ENCODE measurements at places on chromosomes 12 and 14.
A peak's percentile ranks its signal among the peaks of the same experiment; 100 is the strongest.

GRCh38 chr14:98018628-98019027 lies 1221.4 kb downstream of the VRK1 start:
- H3K27me3 ChIP-seq: no peaks in the 10 kb centered on the region
- H3K4me3 ChIP-seq: no peak overlapping the region
- H3K4me1 ChIP-seq: no peaks in the 10 kb centered on the region
- no peaks in the 10 kb centered on the region for H3K36me3 ChIP-seq
- no peak for DNase-seq

GRCh38 chr12:116372815-116373214 lies 95.3 kb upstream of the MED13L start:
- DNase-seq: peak; percentile 64
- H3K27me3 ChIP-seq: no peaks in the 10 kb centered on the region
- no peak overlapping the region for H3K27ac ChIP-seq
- H3K4me1 ChIP-seq: peaks cover 29% of the 10 kb centered on the region
- H3K4me3 ChIP-seq: no peak overlapping the region
- H3K36me3 ChIP-seq: no peaks in the 10 kb centered on the region

- no peak overlapping the region for H3K4me3 ChIP-seq
- DNase-seq: no peak
- no peak overlapping the region for H3K27ac ChIP-seq
Observed at GRCh38 chr12:132400011-132400641, 70.7 kb upstream of the GALNT9 start.

- H3K4me3 ChIP-seq: no peak overlapping the region
- no peak overlapping the region for H3K27ac ChIP-seq
- DNase-seq: no peak
- no peaks in the 10 kb centered on the region for H3K36me3 ChIP-seq
- no peaks in the 10 kb centered on the region for H3K4me1 ChIP-seq
- H3K27me3 ChIP-seq: peaks cover 25% of the 10 kb centered on the region
Observed at GRCh38 chr12:106669216-106669615, 86.4 kb downstream of the RFX4 start.

DNA sequence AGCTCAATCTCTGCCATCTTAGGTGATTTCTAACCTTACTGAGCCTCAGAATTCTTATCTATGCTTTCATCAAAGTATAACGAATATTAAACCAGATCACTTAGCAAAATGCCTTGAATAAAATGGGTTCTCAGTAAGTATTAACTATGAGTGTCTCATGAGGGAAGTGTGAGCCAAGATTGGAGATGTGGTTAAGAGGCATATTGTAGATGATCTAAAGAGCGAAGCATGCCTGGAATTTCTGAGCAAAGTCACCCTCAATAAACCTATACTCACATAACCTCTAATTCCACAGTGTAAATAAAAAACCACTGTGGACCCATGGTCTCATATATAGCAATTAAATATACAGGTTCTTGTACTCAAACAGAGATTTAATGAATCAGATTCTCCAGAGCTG lies 193.1 kb upstream of the FSCB start:
- no peaks in the 10 kb centered on the region for H3K27me3 ChIP-seq
- H3K36me3 ChIP-seq: no peaks in the 10 kb centered on the region
- peak; percentile 83 for DNase-seq
- no peaks in the 10 kb centered on the region for H3K4me1 ChIP-seq

DNA sequence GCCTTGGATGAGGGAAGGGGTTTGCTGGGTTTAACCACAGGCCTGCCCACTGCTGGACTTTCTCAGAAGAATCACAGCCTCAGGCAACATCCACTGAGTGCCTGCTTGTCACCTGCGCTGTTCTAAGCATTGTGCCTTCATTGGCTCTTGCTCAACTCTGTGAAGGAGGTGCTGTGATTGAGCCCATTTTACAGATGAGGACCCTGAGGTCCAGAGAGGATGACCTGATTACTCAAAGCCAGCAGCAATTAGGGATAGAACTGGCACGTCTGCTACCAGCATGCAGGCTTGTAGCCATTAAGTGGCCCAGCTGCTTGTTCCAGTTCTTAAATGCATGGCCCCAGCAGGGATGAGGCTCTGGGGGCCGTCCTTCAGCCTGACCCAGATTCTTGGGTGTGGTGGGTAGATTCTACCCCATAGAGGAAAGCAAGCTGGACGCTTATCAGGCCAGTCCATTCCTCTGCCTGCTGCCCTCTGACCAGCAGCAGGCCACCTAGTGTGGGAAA lies 54.6 kb downstream of the ESRRB start:
- no peak for DNase-seq
- H3K27me3 ChIP-seq: peaks cover 2% of the 10 kb centered on the region
- H3K36me3 ChIP-seq: no peaks in the 10 kb centered on the region
- H3K27ac ChIP-seq: no peak overlapping the region
- H3K4me1 ChIP-seq: no peaks in the 10 kb centered on the region
- H3K4me3 ChIP-seq: no peak overlapping the region

DNA sequence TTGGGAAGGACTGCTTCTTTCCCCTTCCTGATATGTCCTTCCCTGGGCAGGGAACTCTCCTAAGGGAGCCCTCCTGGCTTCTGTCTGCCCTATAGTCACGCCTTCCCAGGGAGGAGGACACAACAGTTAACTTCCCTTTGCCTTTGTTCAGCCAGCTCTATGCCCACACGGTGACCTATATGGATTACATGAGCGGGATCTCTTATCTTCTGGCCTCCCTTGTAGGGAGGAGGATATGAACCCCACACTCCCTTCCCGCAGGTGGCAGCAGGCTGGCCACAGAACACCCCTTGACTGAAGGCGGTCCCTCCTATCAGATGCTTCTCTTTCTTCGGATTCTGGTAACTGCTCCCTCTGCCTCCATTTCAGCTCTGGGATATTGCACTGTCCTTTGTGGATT lies 135.6 kb upstream of the MAX start:
- H3K4me1 ChIP-seq: peaks cover 34% of the 10 kb centered on the region
- H3K36me3 ChIP-seq: no peaks in the 10 kb centered on the region
- H3K4me3 ChIP-seq: peak overlapping the region; percentile 22
- no peaks in the 10 kb centered on the region for H3K27me3 ChIP-seq
- DNase-seq: no peak
- H3K27ac ChIP-seq: peak overlapping the region; percentile 91
